ENCODE measurements at places on chromosomes 1 and 21.
A peak's percentile ranks its signal among the peaks of the same experiment; 100 is the strongest.

DNA sequence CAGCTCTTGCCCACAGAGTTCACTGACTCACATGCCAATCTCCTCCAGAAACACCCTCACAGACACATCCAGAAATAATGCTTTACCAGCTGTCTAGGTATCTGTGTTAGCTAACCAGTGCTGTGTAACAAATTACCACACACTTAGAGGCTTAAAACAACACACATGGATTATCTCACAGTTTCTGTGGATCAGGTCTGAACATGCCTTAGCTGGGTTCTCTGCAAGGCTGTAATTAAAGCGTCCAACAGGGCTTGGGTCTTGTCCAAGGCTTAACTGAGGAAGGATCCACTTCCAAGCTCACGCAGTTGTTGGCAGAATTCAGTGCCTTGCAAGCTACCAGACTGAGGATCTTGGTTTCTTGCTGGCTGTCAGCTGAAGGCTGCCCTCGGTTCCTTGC, 92.5 kb upstream of the RGS4 start:
- DNase-seq = no peak

DNA sequence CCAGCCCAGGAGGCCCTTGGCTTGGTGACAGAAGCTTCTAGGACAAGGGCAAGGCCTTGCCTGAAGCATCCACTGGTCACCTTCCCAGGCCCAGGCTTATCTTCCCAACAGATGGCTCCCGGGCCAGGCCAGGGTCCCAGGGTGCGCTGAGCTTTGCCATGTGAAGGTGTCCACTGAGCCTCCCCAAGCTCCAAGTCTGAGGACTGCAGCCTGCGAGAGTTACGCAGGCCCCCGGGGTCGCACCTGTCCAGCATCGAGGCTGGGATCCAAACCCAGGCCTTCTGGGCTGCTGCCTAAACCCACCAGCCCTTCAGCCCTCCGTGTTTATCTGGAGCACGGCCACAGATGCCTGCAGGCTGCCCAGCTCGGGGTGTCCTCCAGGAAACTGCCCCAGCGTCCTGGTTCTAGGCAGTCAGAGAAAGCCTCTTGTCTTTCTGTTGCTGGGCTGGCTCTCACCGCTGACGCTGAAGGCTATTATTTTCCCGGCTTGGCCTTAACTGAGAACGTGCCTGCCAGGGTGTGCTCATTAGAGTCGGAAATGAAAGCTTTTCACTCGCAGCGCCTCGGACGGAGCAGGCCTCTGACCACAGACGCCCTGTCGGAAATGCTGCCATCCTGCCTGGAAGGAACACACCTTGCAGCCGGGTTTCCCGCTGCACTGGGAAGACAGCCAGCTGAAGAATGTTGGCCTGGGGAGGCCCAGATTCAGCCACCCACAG, 71.4 kb downstream of the MEGF6 start:
- peak; percentile 60 for DNase-seq

- DNase-seq = no peak
These were observed 36.5 kb downstream of the YY1AP1 start for GRCh38 chr1:155651861-155652661.

GRCh38 chr1:53572815-53573173, 113.6 kb downstream of the DMRTB1 start:
- DNase-seq = no peak

- DNase-seq = no peak
These were observed 8.2 kb downstream of the LPAR3 start for GRCh38 chr1:84884671-84885389.

GRCh38 chr21:45250914-45251634, 36.6 kb downstream of the POFUT2 start:
- no peak for DNase-seq
